ENCODE measurements at places on chromosomes 4 and X.

DNA sequence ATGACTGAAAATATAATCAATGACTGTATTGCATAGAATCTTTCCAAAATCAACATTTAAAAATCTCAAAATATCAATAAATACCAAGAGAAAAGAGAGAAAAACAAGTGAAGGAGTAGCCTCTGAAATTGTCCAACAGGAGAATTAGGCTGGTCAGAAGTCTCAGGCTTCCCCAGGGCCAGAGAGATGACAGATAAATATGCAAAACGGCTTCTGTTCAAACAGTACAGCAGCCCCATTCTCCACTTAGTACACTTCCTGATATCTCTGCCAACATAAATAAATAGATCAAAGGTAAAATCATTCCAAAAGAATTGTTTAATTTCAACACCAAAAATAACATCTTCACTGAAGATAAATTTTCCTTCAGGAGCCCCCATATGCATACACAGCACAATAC lies 204.7 kb upstream of the GABRA2 start:
- DNase-seq = no peak

GRCh38 chrX:33183361-33183760 lies 28.0 kb downstream of the DMD start:
- peak; percentile 22 for DNase-seq

- no peak for DNase-seq
Measured at GRCh38 chrX:116239944-116240840, 69.6 kb downstream of the AGTR2 start.

DNA sequence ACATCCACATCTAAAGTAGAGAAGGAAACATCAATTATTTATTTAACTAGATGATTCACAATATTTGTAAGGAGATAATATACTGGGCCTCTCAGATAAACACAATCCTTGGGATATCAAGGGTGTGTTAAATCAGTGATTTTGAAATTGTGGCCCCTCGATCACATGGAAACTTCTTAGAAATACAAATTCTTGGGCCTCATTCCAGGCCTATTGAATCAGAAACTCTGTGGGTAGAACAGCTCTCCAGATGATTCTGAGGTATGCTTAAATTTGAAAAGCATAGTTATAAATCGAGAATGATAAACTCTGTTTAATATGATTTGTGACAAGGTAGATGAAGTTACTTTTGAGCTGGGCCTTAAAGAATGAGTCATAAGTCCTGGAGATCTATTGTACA lies 64.3 kb upstream of the GPR174 start:
- no peak for DNase-seq

GRCh38 chr4:37246891-37247290 lies 2.3 kb downstream of the NWD2 start:
- DNase-seq = no peak

GRCh38 chrX:132940727-132941327 lies 17.6 kb downstream of the HS6ST2 start:
- no peak for DNase-seq

DNA sequence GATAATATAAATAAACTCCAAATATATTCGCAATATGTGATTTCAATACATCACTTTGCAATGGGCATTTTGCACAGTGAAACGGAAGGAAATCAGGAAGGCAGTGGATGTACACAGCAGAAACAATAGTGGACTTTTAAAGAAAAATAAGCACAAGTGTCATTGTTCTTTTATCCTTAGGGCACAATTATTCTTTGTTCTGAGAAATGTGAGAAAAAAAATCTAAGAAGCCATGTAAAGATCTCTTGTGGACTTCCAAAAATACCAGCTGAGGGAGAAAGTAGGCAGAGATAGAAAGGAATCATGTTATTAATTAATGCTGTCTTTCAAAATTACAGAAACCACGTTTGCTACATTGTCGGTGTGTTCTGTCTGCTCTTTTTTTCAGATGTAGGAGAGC lies 17.6 kb upstream of the PRRG1 start:
- DNase-seq = peak; percentile 41

- no peak for DNase-seq
Measured at GRCh38 chr4:107950746-107951540, 19.6 kb downstream of the CYP2U1 start.

DNA sequence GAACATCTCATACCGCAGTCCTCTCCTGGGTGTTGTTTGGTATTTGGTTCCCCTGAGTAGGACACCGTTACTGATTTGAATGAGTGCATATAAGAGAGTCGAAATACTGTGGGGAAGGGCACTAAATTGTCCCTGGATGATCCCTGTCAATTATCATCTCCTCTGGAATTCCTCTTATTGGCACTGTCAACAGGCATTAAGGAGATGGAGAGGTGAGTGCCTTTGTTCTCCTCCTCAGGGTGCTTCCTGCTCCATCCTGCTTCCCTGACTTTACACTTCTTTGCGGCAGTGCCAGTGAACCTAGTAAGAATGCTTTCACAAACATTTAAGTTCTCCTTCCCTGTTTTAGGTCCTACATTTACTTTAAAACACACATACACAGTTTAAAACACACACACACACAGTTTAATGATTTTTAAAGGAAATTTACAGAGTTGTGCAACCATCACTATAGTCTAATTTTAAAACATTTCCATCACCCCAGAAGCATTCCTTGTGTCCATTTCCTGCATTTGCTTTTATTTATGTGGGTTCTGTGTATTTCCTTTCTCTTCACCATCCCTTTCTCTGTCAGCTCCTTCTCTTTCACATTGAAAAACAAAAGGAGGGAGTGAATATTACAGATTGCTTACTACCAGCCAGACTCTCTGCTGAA lies 20.9 kb upstream of the ZRSR2 start:
- DNase-seq = no peak

Data from putamen (tissue), 1 donor.